ENCODE measurements at places on chromosomes 2 and 18. TPM values are rescaled to one million over a fixed set of nuclear protein-coding genes. Genes with fewer than 3 reads are reported as not detected.

DNA sequence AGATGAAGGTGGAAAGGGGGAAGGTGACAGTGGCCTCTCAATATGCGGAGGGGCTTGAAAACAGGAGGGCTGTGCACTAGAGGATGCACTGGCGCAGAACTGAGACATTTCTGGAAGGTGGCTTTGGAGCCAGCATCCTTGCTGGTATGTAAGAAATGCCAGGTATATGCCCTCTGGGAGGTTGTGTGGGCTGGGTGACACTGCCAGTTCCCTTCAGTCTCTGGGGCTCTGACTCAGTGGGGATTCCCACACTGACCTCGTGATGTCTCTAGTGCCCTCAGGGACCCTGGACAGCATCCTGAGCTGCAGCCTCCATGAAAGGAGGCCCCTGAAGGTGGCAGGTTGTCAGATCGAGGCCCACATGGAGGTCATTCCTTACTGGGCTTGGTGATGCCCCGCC lies 74.0 kb downstream of the AGAP1 start:
- DNase-seq: peak; percentile 17

CCDC102B gene
- 4.4 TPM for total RNA-seq

DNA sequence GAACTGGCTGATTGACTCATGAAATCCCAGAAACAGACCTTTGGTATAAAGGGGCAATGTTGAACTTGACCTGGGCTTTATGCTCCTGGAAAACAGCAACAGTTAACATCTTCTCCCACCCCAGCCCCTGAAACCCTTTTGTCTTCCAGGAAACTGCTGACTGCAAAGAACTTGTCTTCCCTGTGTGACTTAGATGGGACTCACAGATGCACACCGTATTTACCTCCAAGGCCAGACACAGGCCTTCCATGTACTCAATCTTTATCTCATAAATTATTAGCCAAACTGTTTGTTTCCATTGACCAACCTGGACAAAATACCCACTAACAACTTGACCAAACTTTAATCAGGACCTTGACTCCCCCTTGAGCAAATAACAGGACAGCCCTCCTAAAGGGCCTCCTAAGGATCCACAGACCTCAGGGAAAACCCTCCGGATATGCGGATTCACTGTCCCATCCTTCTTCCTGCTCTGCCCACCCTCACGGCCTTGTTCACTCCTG lies 36.3 kb downstream of the PIEZO2 start:
- DNase-seq: no peak

KCNG2 gene
- total RNA-seq: not detected

DSEL gene
- total RNA-seq: 1.7 TPM

SERPINB4 gene
- total RNA-seq: not detected

DNA sequence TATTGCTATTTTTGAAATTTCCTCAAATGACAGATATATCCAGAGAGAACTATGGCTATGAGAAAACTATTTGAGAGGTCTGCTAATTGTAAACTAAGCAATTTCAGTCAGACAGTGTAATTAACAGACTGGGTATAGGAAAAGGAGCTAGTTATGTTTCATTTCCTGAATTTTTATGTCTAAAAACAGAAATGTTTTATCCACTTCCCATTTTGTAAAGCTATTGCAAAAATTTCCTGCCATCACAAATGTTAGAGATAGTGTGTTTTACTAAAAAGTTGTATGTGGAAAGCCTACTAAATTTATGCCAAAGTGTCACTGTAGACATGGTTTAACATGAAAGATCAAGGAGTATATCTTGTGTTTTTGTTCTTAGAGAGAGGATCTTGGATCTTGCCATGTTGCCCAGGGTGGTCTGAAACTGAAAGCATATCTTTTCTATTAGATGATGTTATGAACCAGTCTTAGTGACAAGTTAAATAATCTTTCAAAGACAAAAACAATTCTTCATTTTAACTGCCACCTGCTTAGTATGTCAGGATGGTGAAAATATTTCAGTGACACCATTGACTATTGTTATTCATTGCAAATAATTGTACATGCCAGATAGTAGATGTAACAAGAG lies 40.5 kb upstream of the ITPRID2 start:
- no peak for DNase-seq

- DNase-seq: no peak
These were observed 1.7 kb downstream of the MYO1B start for GRCh38 chr2:191246820-191247380.

ANKRD36B gene
- total RNA-seq: 2.6 TPM

All from Right ventricle myocardium superior (tissue), 1 donor.